ENCODE measurements at places on chromosomes 7 and 10.

DNA sequence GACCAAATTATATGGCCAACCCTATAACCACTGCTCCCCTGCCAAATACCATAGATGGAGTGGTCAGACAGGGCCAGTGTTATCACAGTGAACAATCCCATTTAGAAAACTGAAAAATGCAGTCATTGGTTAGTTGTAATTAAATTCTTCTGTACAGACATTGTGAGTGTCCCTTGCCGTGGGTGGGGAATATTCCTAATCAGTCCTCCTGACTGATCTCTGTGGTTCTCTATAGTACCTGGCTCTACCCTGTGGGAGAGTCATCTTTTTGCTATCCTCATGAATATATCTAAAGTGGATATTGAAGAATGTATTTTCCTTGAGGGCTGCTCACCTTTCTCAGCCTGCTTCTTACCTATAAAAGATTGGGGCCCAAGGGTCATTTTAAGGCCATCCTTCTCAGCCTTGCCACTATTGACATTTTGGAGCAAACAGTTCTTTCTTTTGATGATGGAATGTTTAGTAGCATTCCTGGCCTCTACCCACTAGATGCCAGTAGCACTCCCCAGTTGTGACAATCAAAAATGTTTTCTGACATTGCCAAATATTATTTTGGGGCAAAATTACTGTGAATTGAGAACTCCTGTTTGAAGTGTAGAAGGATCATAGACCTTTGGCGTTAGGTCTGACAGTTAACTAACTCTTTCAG, 110.2 kb downstream of the MAPK8 start:
- H3K4me3 ChIP-seq: no peak overlapping the region
- H3K27me3 ChIP-seq: no peaks in the 10 kb centered on the region
- H3K4me1 ChIP-seq: peaks cover 2% of the 10 kb centered on the region

DNA sequence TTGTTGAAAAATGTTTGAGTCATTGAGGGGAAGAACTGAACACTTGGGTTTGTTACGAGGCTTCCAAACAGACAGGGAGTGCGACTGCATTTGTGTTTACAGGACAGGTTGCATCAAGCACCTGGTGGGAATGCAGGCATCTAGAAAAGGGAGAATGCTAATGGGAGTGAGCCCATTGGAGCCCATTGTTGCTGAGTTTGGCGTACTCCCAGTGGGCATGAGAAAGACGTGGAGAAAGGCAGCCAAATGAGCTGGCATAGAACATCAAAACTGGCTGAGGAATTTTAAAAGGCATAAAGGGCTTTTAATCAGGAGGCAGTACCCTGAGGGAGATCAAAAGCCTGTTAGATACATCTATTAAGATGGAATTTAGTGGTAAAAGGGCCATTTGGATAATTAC, 171.6 kb upstream of the NPSR1 start:
- no peaks in the 10 kb centered on the region for H3K36me3 ChIP-seq
- no peak overlapping the region for H3K27ac ChIP-seq
- no peaks in the 10 kb centered on the region for H3K27me3 ChIP-seq
- no peak overlapping the region for H3K4me3 ChIP-seq
- no peaks in the 10 kb centered on the region for H3K4me1 ChIP-seq

- no peak for DNase-seq
- H3K4me3 ChIP-seq: no peak overlapping the region
- no peaks in the 10 kb centered on the region for H3K36me3 ChIP-seq
- H3K4me1 ChIP-seq: no peaks in the 10 kb centered on the region
- peaks cover 3% of the 10 kb centered on the region for H3K27me3 ChIP-seq
Measured at GRCh38 chr10:33979195-33979594, 644.7 kb upstream of the NRP1 start.

GRCh38 chr7:66356277-66356721, 151.2 kb downstream of the TPST1 start:
- no peaks in the 10 kb centered on the region for H3K27me3 ChIP-seq
- peak; percentile 71 for DNase-seq
- peak overlapping the region; percentile 24 for H3K27ac ChIP-seq
- peaks cover 2% of the 10 kb centered on the region for H3K4me1 ChIP-seq

- no peaks in the 10 kb centered on the region for H3K27me3 ChIP-seq
- no peaks in the 10 kb centered on the region for H3K4me1 ChIP-seq
- peaks cover 14% of the 10 kb centered on the region for H3K36me3 ChIP-seq
- no peak for DNase-seq
- H3K4me3 ChIP-seq: no peak overlapping the region
- H3K27ac ChIP-seq: no peak overlapping the region
Measured at GRCh38 chr7:779480-779879, 52.4 kb upstream of the PRKAR1B start.

DNA sequence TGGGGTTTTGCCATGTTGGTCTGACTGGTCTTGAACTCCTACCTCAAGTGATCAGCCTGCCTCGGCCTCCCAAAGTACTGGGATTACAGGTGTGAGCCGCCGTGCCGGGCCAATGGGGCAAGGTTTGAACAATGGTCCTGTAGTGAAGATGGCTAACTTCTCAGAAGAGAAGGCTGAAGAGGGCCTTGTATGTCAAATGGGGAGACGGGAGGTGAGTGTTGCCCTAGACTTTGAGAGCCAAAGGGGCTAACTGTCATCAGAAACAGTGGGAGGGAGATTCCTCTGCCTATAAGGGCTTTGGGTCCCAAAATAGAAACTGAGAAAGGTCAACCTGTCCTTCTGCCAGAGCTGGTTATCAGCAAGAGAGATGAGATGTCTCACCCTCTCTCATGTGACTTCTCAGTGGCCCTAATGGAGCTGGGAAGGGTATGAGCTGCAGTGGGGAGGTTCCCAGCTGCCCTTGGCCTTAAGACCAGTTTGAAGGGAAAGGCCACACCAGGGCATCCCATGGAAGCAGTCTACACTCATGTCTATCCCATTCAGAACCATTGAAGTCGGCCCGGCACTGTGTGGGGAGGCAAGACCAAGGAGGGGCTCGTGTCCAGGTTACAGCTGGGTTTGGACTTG, 1.3 kb upstream of the SAMD8 start:
- no peaks in the 10 kb centered on the region for H3K36me3 ChIP-seq
- no peak overlapping the region for H3K27ac ChIP-seq
- H3K27me3 ChIP-seq: no peaks in the 10 kb centered on the region
- H3K4me1 ChIP-seq: peaks cover 2% of the 10 kb centered on the region
